Fibroblast of skin of left quadriceps (primary cell): ENCODE measurements at places on chromosomes 12 and 14.

DNA sequence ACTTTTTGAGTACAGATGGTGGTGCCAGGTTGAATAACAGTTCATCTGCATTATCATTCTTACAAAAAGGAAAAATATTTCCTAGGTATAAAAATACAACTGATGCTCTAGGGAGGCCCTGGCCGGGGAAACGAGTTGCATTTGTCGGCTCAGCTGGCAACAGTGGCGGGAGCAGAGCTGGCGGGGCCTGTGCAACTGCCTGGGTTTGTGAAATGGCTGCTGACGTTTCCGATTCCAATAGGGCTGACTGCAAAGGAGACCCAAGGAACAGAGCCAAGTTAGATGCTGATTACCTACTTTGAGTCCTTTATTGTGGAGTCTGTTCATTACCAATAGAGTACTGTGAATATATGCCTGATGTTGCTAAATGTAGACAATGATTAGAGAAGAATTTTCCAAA, 25.8 kb upstream of the PHLDA1 start:
- no peak for DNase-seq

GRCh38 chr12:19397534-19397933, 41.8 kb upstream of the AEBP2 start:
- no peak for DNase-seq

DNA sequence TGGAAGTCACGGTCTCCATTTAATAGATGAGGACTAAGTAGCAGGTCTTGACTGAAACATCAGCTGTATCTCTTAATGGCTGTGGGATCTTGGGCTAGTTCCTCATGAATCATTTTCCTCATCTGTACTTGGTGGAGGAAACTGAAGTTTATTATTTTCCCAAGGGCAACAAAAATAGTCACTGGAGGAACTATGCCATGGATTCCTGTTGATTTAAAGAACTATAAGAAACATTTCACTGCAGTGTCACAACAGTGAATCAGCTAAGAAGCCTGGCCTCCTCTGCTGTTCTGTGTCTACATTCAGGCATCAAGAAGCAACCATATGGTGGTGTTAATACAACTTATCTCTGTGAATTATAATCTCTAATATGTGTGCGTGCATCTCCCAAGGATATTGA, 200.5 kb downstream of the STXBP6 start:
- DNase-seq: no peak

- DNase-seq: no peak
Observed at GRCh38 chr12:6546016-6546415, 9.8 kb downstream of the IFFO1 start.

GRCh38 chr14:97273540-97273939, 476.4 kb downstream of the VRK1 start:
- no peak for DNase-seq

GRCh38 chr12:73935817-73936216, 601.8 kb upstream of the ATXN7L3B start:
- DNase-seq: no peak

DNA sequence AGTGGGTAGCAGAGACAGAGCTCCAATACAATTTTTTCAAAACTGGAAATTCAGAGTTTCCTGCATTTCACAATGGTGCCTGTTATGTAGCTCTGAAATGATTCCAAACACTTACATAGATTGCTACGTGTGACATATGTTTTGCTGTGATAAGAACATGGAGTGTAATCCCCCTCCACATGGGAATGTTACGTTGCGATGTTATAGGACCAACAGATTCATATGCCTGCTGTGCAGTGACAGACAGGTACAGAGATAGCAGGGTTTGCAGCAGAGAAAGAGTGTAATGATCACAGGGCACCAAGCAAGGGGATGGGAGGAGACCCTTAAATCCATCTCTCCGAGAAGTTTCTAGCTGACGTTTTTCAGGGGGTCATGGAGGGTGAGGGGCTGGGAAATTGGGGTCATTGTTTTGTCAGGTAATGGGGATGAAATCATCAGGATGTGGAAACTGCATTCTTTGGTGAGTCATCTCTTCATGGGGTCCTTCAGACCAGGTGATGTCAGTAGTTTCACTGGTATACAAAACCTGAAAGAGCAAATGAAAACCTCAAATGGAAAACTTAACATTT, 76.6 kb upstream of the OSBPL8 start:
- no peak for DNase-seq

DNA sequence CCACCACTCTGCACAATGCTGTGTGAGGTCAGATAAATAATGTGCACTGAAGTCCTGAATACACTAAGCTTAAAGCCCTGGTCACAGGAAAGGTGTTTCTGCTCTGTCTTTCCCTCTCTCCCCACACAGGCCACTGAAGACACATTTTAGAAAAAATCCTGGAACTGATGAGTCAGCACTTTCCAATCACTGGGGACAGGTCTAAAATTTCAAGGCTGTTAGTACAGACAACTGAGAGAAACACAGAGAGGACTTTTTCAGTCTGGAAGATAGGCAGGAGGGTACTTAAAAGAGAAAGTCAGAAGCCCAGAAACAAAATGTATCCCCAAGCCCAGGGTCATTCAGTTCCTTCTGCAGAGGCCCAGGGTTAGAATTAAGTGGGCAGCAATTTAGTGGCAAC, 333.9 kb upstream of the CCDC196 start:
- DNase-seq: no peak

DNA sequence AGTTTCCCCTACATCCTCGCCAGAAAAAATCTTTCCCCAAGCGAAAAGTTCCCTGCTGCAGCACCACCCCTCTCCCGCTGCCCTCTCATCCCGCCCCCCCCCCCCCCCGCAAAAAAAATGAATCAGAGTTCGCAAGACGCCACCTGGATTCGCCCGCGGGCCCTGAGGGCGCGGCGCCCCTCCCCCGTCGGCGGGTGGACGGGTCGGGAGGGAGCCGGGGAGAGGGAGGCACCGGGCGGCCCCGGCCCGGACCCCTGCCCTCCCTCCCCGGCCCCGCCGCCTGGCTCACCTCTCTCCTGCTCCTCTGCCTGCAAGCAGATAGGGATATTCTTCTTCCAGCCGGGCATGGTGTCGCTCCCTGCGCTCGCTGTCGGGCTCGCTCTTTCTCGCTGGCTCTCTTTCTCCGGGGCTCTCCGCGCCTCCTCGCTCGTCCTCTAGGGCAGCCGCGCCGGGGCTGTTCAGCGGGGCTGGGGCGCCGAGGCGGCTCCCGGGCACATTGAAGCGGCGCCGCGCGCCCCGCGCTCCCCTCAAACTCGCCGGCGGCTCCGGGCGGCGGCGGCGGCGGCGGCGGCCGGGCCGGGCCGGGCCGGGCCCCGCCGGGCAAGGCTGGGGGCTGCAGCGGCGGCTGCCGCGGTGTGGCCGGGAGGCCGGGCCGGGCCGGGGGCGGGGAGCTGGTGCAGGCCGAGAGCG, 200.3 kb upstream of the CAND1 start:
- peak; percentile 4 for DNase-seq

DNA sequence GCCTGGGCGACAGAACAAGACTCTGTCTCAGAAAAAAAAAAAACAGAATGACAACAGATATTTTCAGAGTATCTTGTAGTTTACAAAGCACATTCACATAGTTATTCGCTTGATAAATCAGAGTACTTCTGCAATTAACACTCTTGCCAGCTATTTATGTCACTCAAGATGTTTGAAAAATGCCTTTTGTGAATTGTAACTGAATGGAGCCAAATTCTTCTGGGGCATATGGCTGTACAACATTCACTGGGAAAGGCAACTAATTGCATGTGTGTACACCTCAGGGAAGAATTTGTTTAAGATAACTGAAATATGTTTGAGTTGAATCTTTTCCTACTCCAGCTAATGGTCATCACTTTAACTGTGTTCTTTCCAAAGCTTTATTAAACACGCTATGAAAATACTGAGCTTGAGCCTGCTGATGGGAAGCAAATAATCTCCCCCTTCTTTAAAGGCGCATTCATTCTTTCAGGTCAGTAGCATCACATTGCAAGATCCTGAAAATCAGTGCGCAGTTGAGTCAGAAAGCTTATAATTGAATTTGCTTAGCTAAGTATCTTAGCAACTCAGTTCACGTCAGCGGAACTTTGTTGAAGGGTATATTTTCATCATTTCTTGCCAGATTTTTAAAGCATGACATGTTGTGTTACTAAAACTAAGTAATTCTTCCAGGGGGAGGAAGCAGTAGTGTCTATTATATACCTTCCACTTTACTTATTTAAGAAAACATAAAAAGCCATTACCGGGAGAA, 66.6 kb downstream of the SINHCAF start:
- DNase-seq: no peak

DNA sequence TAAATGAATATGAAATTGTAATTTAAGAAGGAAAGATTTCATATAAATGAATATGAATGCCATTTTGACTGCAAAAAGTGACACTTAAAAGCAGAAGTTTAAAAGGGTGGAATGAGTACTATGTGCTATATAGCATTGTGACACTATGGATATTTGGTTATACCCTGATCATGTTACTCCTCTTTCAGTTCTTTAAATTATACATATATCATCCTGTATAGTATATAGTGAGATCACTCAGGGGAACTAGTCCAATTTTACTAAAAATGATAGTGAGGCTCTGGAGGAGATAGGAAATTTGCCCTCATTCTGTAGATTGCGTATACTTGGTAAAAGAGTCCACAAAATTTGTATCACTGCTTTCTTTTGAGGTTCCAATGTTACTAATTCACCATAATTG, 155.7 kb upstream of the BTG1 start:
- no peak for DNase-seq

DNA sequence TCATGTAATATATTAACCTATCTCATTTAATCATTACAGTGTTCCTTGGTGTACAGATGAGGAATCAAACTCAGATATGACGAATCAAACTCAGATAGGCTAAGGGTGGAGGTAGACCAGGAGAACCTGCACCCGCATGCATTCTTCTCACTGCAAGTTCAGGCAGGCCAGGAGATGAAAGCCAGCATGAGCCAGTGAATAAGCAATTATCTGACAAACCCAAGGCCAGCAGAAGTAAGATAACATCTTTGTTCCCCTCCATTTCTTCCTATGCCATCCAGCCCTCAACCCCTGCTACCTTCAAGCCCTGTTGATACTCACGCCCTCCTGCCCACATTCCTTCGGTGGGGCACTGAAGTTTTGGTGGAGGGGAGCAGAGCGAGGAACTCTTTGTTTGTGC, 152.2 kb downstream of the ETV6 start:
- no peak for DNase-seq

- peak; percentile 53 for DNase-seq
Observed at GRCh38 chr12:104578453-104578852, 121.7 kb downstream of the CHST11 start.

DNA sequence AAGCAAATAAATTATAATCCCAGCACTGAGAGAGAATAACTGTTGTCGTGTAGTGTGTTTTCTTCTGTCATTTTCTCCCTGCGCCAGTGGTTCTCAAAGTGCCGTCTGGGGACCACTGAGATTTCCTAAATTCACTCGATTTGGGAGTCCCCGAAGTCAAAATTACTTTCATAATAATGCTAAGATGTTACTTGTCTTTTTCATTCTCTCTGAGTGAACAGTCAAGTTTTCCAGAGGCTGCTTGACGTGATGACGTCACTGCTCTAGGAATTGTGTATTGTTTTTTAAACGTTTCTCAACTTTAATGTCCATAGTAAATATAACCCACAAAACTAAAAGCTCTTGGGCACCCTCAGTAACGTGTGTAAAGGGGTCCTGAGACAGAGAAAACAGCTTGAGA, 796 bp upstream of the POP5 start:
- no peak for DNase-seq

DNA sequence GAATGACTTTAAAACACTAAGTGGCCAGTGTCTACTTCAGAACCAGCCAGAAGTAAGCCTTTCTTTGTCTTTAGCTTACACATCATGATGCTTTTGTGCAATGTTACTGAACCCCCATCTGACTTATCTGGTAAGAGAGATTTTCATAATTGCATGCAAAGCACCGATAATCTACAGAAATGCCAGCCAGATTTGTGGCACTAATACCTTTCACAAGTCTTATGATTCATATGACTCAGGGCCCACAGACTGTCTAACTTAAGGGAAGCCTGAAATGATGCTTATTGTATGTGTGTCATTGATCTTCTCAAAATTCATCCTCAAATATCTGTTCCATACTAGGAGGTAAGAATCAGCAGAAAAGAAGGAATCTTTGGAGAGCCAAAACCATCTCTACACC, 18.0 kb downstream of the IGF1 start:
- no peak for DNase-seq

- no peak for DNase-seq
Observed at GRCh38 chr14:59342516-59343484, 122.4 kb downstream of the GPR135 start.

- no peak for DNase-seq
Observed at GRCh38 chr14:95903616-95904107, 27.0 kb downstream of the TUNAR start.

DNA sequence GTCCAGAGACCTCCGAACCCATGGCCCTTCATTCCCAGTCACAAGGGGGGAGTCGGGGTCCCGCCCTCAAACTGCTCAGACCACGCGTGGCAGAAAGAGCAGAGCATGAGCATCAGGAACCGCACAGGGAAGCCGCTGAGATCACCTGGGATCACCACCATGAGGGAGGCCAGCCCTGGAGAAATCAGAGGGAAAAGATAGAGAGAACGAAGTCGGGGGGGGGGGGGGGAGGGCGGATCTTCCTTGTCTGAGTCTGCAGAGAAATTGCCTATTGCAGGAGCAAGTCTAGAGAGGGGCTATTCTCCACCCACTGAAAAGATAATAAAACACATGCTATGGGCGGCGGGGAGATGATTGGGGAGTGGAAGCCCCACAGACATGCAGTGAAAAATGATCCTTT, 884 bp upstream of the TMEM132C start:
- no peak for DNase-seq

- no peak for DNase-seq
Observed at GRCh38 chr14:39712293-39712999, 280.2 kb upstream of the FBXO33 start.

DNA sequence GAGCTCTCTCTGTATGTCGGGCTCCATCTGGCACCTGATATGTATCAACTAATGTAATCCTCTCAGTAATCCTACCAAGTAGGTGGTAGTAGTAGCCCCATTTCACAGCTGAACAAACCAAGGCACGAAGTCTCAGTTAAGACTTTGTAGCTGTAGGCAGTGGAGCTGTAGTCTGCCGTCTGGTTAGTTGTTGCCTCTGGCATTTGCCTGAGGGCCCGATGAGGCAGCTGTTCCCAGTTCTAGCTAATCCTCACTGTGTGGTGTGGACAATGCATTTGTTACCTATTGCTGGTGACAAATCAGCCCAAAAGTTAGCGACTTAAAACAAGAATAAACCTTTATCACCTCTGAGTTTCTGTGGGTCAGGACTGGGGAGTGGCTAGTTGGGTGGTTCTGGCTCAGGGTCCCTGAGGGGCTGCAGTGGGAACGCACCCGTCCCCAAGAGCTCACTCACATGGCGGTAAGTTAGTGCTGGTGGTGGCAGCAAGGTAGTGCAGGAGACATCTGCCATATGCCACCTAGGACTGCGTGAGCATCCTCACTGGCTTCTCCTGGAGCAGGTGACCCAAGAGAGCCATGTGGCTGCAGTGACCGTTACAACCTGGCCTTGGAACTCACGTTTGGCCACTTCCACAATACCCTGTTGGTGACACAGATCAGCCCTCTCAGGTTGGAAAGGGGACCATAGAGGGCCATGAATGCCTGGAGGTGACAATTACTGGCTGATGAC, 5.6 kb downstream of the AACS start:
- DNase-seq: no peak
